ENCODE measurements at places on chromosomes 3 and 15.

DNA sequence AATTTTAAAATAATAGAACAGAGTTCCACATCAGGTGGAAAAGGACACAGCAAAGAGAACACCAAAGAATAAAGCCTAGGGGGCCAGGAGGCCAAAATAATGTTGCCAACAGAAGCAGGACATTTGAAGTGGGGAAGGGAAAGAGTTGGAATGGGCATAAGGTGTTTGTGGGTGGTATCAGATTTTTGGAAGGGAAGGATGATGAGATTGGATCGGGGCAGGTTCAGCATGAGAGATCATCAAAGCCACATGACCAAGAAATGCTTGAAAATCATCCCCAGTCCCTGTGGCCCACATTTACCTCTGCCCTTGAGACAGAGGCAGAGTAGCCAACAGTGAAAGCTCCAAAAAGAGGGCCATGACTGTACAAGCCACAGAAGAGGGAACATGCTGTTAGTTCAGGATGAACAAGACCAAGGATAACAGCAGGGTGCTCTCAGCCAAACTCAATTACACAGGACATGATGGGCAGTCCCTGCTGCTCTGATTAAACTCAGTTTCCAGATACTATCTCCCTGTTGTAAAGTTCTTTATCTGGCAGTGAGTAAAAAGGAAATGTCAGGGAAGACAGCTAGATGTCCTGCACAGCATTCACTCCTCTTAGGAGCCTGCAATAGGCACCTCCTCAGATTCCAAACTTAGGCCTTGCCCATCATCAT, 32.5 kb downstream of the RAB27A start:
- DNase-seq = no peak

DNA sequence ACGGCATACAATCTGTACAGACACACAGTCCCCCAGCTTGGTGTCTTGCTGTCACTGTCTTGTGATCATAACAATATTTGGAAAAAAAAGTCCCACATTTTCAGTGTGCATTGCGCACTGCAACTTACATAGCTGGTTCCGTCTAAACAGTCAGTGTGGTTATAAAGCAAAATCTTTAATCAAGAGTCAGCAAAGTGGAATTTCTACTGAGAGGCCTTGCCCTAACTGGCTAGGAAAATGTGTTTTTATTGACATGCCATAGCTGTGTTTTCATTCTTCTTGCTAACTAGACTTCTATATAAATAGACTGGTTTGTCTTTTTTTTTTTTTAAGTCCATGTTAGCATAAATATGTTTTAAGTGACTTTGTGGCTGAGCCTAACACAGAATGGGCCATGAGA, 174.8 kb downstream of the POLR2M start:
- no peak for DNase-seq

GRCh38 chr3:53357458-53357857, 10.1 kb upstream of the DCP1A start:
- no peak for DNase-seq

DNA sequence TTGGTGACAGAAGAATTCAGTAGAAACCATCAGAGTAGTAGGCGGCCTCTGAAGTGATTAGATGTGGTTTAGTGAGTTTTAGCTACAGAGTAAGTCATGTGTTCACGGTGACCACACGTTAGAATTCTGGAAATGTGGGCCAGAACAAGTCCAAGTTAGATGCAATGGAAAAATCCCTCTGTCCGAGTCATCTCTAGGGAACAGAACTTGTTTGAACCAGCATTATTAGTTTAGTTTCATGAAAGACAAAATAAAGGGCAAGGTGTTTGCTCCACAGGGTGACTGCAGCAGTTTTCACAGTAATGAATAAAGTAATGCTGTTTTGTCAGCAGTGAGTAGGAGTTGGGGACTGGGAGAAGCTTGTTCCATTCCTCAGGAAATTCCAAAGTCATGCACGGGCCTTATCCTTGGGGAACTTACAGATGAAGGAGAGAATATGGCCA, 100.2 kb downstream of the CGNL1 start:
- no peak for DNase-seq

- no peak for DNase-seq
Observed at GRCh38 chr3:195080125-195080524, 190.8 kb downstream of the XXYLT1 start.

GRCh38 chr15:90901175-90902039, 1.7 kb upstream of the MAN2A2 start:
- DNase-seq = no peak

DNA sequence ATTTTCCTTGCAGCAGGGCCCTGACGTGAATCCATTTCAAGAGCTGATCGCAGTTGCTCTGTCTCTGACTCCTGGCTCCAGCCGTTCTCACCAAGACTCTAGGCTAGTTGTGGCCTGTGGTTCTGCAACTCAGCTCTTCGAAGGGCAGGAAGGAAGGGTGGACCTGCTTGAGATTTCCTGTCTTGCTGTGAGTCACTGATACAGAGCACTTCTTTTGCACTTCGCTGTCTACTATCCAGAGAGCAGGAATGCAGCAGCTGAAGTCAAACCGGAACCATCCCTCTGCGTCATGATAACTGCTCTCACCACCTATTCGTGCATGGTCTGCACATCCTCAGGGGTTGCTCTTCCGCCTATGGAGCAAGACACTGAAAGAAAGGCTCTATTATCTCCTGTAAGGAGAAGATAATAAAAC, 59.7 kb downstream of the RAP2B start:
- DNase-seq = no peak

Measured in stimulated activated CD4-positive, alpha-beta T cell treated with anti-CD3 and anti-CD28 coated beads, Interleukin-15, amount 100 ng/mL, for 1 hour (primary cell).